Mesothelial cell of epicardium (in vitro differentiated cells): ENCODE measurements at places on chromosomes 3 and 15.

DNA sequence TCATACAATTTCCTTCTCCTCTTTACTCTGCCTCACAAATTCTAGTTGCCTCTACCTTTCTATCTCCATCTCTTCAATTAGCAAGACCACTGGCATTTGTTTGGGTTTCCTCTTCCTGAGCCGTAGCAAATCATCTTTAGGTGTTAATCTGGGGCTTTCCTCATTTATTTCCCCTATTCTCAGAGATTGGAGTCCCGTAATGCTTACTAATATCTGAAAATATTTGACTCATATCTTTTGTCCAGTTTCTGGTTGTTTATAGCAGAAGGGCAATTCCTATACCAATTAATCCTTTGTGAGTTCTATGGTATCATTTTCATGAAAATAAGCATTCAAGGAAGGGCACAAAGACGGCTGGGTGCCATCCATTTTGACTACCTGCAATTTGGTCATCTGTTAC lies 103.7 kb downstream of the NR2E3 start:
- no peak for DNase-seq

DNA sequence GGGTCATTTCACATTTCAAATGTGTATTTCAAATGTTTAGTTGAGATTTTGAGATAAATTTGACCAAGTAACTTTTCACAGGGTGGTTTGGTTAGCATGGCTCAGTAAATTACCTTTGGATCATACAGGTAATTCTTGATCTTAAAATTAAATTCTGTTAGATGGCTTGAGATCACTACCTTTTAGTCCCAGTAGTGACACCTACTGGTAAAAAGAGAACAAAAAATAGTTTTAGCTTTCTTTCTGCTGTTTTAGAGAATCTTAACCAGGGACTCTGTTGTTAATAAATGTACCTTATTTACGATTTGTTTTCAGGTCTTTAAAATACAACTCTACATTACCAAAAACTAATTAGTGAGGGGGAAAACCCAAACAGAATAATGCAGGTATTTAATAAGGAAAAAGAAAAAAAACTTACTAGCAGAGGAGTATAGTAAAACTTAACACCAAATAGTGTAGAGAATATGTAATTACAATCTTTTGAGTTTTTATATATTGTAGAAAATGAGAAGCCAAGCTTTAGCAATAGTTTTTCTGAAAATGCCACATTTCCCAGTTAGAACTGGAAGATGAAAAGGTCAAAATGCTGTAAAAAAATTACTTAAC lies 620.3 kb upstream of the AGTR1 start:
- DNase-seq = no peak

DNA sequence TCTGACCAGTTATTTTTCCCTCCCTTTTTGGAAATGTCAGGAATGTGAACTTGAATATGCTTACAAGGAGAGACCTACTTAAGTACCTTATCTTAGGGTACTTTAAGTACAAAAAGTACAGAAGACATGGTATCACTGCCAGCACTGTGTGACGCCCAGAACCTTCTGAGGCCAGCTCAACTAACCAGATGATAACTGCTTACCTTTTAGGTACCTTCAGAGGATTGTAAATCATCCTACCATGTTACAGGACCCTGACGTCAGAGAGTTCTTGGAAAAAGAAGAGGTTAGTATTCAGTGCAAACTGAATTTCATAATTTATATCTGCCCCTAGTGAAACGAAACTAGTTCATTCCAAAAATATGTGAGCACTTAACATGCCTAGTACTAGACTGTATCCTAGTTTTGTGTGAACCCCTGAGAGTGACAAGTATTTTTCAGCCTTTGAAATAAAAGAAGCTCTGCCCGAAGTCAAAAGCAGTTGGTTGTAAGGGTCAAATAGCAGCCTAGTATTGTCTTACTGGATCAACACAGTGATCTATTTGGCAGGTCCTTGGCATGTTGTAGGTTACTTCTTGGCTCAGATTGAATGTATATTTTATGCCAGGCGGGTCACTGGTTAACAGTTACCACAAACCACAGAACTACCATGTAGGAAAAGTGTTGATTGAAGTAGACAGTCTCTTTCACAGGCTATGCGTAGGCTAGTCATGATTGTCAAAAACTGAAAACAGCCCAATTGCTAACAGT lies 23.8 kb upstream of the SNX22 start:
- no peak for DNase-seq

- DNase-seq = no peak
These were observed 300.4 kb upstream of the ROPN1 start for GRCh38 chr3:124292329-124292728.

DNA sequence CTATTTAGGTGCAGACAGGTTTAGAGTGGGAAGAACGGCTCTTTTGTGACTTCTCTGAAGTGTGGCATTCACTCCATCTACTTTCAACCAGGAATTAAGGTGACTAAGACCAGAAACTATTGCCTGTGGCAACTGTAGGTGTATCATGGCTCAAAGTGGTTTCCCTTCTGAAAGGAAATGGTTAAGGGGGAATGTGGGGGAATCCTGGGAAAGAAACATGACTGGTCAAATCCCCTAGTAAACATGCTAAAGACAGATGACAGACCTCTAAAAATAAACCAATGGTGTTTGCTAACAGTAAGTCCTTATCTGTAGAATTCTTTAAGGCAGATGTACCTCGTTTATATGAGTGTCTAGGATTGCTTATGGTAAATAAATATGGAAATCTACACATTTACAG lies 56.9 kb downstream of the MEGF11 start:
- no peak for DNase-seq

GRCh38 chr3:18425641-18426257 lies 610 bp upstream of the SATB1 start:
- DNase-seq = peak; percentile 64

DNA sequence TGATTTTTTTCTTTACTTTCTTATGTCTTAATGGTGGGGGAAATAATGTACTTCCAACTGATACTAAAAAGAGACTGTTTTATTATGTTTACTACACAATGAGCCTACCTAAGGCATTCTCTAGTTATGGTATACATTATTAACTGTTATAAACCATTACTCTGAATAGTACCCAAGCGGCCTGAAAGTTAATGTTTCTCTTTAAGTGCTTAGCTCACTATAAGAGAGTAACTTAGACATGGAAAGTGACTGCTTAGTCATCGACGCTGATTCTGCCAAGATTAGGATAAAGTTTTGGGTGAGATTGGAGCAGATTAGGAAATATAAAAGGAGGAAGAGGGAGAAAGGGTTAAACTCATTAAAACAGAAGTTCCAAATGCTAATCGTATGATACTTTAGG lies 365.0 kb downstream of the NLGN1 start:
- no peak for DNase-seq

- no peak for DNase-seq
These were observed 507.5 kb upstream of the TGFBR2 start for GRCh38 chr3:30098653-30099455.

DNA sequence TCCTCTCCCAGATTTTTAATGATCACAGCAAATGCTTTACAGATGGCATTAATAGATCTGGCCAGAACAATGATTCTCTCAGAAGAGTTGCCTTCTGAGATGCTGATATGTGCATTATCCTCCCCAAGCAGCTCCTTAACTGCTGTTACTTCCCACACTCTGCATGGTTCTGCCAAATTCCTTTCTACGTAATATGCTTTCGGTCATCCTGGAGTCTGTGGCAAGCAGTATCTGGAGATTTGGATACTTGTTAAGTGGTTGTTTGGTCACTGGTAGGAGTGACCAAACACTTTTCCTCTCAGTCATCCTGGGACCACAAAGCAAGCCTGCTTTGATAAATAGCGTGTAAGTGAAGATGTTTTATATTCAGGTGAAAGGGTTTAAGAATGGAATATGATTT lies 71.1 kb upstream of the CCNL1 start:
- DNase-seq = no peak

GRCh38 chr3:127819086-127819485 lies 3.2 kb downstream of the MGLL start:
- no peak for DNase-seq

DNA sequence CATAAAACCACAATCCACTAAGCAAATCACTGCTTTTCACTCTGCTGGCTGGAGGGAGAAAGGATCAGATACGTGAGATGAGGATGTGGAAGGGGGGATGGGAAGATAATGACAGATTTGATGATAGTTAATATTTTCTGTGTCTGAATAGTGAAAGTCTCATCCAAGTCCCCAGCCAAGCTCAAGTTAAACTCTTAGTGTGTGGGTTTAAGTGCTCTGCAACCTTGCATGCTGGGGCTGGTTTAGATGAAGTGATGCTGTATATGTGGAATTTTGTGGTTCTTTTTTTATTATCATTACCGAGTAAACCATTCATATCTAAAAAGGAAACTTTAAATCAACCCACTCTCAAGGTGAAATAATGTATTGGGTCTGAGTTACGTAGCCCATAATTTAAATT lies 111.0 kb downstream of the TPRG1 start:
- DNase-seq = no peak

GRCh38 chr3:365268-365667 lies 168.7 kb downstream of the CHL1 start:
- no peak for DNase-seq

DNA sequence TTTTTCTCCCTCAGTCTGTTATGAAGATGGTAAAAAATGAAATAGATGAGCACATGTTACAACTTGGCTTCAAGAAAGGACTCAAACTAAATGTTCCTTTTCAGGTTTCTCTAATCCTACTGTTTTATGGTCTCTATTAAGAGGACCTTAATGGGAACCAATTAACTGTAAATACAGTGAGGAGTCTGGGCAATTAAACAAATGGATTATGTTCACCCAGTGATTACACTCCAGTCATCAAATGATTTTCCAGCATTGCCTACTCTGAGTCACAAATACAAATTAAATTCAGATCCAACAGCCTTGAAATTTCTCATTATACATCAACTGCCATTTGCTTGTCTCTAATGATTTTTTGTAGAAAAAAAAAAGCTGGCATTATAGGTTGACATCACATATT lies 129.2 kb downstream of the NEK10 start:
- DNase-seq = no peak

DNA sequence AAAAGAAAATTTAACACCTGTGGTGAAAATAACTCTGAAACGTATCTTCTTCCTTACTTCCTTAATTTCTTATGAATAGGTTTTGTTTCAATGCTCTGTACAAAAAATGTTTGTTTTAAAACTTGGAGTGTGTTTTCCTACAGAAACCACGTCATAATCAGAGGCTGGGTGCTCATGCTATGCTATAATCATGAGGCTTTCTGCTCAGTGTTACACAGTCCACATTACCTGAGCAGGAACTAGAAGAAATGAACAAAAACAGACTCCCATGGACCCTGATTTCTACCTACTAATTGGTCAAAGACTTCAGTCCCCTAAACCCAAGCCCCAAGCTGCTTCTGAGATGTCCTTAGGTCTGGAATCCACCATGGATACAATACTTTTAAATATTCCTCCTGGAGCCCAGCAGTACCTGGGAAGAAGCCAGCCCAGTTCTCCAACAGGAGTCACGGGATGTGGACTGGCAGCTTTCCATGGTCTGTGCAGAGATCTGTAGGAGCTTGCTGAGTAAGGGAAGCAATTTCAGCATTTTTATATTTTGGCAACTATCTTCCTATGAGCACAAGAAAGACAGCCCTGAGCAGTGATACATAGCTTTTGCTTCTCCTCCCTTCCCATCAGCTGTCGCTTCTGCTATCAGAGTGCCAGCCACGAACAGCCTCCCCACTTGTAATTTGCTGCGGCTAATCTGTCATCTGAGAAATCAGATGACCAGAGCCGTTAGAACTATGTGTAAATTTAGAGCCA lies 65.6 kb downstream of the WDR72 start:
- DNase-seq = no peak

GRCh38 chr15:100901702-100902435 lies 17.3 kb upstream of the LRRK1 start:
- DNase-seq = no peak

DNA sequence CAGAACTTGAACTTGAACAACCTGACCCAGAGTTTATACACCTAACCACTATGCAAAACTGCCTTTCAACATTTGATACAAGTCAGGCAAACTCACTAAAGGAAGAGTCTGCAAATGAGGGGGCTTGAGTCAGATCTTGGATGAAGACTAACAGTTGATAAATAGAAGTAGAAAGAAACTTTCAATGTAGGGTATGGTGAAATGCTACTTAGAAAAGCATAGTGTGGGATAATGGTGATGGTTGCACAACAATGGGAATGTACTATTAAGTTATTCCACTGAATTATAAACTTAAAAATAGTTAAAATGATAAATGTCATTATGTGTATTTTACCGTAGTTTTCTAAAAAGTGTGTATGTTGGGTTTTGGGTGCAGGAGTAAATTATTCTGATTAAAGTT lies 19.7 kb upstream of the ZNF280D start:
- no peak for DNase-seq

GRCh38 chr15:63913786-63914315 lies 80.1 kb upstream of the HERC1 start:
- DNase-seq = no peak

- no peak for DNase-seq
These were observed 22.2 kb upstream of the EID1 start for GRCh38 chr15:48855501-48856440.

- no peak for DNase-seq
These were observed 59.8 kb upstream of the HEG1 start for GRCh38 chr3:125115640-125116039.

GRCh38 chr15:57756466-57756865 lies 50.0 kb downstream of the POLR2M start:
- no peak for DNase-seq

GRCh38 chr15:29944925-29945324 lies 122.7 kb upstream of the TJP1 start:
- no peak for DNase-seq

DNA sequence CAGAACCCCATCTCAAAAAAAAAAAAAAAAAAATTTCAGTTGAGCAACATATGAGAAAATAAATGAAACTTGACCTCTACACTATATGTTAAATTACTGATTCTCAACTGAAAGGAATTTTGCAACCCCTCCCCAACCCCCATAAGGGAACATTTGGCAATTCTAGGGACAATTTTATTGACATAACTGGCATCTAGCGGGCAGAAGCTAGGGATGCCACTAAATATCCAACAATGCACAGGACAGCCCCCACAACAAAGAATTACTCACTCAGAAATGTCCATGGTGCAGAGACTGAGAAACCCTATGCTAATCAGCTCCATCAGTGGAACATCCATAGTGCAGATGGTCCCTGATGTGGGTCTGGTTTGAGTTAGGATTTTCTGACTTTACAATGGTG lies 58.2 kb upstream of the OXTR start:
- DNase-seq = no peak

GRCh38 chr3:61612211-61613194 lies 51.1 kb downstream of the PTPRG start:
- DNase-seq = no peak

GRCh38 chr15:73482166-73482565 lies 39.2 kb downstream of the REC114 start:
- no peak for DNase-seq

GRCh38 chr15:89999676-90000185 lies 1.4 kb upstream of the ZNF710 start:
- no peak for DNase-seq

- DNase-seq = no peak
These were observed 928.9 kb downstream of the FHIT start for GRCh38 chr3:60322298-60322856.

- peak; percentile 53 for DNase-seq
These were observed 14.4 kb upstream of the TKT start for GRCh38 chr3:53269888-53270880.

GRCh38 chr3:106068795-106069194 lies 200.0 kb upstream of the CBLB start:
- DNase-seq = no peak
